ENCODE measurements at places on chromosomes 12 and 14.

DNA sequence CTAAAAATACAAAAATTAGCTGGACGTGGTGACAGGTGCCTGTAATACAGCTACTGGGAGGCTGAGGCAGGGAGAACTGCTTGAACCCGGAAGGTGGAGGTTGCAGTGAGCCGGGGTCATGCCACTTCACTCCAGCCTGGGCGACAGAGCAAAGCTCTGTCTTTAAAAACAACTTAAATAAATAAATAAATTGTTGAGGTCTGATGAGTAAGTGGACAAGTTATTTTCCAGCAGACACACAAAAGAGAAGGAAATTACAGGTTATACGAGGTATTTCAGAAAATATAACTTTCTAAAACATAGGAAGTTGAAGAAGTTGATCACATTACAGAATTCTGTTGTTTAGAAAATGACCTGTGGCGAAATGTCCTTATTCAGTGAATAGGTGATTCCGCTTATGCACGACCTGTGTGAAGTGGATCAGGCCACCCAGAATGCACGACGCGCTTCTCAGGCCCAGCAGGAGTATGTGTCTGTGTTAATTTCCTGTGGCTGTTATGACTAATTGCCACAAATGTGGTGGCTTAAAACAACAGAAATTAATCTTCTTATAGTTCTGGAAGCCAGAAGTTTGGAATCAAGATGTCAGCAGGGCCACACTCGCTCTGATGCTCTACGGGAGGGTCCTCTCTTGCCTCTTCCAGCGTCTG, 38.1 kb downstream of the P2RX7 start:
- DNase-seq: peak; percentile 58

- no peak for DNase-seq
Measured at GRCh38 chr12:113896194-113896593, 69.9 kb downstream of the RBM19 start.

- peak; percentile 96 for DNase-seq
Measured at GRCh38 chr14:58637040-58637390, 747 bp upstream of the DACT1 start.

DNA sequence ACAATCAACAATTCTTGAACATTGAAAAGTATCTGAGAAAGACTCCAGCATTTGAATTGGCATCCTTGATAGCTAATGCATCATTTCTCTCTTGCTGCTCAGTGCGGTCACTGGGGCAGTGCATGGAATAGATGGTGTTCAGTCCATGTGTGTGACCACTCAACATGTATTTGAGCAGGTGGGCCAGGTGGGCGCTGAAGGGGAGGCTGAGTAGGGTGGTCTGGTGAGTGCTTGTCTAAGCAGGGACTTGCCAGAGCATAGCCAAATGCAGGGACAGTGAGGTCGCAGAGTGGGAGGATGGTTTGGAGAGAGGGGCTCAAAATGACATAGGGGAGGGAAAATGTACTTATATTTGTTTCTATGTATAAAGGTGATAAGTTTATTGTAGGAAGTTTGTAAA, 409.0 kb downstream of the TMEM121 start:
- DNase-seq: no peak

GRCh38 chr12:54959291-54960018, 25.1 kb downstream of the TESPA1 start:
- no peak for DNase-seq

GRCh38 chr12:6460751-6461371, 9.0 kb downstream of the TAPBPL start:
- DNase-seq: no peak

- DNase-seq: no peak
Measured at GRCh38 chr14:61196792-61197191, 84.3 kb downstream of the TMEM30B start.

- DNase-seq: no peak
Measured at GRCh38 chr14:67512463-67513310, 20.4 kb upstream of the PLEKHH1 start.

- peak; percentile 82 for DNase-seq
Measured at GRCh38 chr12:110224379-110225304, 56.4 kb upstream of the ATP2A2 start.

- no peak for DNase-seq
Measured at GRCh38 chr12:69099201-69099837, 140.1 kb upstream of the CPSF6 start.

DNA sequence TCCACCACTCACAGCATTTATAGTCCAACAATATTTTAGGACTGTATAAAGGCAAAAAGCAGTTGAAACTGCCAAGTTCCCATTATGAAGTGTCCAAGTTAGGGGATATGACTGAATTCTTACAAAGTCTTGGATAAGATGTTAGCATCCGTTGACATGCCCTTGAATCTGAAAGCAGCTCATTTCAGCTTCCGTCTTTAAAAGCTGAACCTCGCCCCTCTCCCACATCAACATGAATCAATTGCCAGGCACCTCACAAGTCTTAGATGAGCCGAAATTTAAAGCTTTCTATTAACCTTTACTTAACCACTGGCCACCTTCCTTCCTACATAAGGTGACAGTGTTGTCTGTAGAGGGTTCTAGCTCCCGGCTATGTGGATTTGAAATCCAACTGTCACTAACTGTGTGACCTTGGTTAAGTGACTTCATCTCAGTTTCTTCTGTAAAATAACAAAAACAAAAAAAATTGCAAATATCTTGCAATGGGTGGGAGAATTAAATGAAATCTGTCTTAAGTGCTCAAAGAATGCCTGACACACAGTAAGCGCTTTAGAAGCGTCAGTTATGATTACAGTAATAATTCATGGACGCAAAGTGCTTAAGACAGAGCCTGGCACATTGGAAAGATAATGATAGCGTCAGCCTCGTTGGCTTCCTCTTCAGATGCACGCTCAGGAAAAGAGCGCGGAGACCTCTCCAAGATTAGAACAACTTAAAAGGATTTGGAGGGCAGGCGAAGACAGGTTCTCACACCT, 1.2 kb downstream of the PPP1CC start:
- peak; percentile 54 for DNase-seq

GRCh38 chr14:88281447-88281846, 41.6 kb downstream of the KCNK10 start:
- no peak for DNase-seq

GRCh38 chr12:18895946-18896345, 158.0 kb downstream of the CAPZA3 start:
- DNase-seq: no peak

GRCh38 chr12:47032644-47033043, 46.8 kb upstream of the PCED1B start:
- DNase-seq: peak; percentile 72

GRCh38 chr14:32576977-32577376, 247.9 kb downstream of the AKAP6 start:
- no peak for DNase-seq

DNA sequence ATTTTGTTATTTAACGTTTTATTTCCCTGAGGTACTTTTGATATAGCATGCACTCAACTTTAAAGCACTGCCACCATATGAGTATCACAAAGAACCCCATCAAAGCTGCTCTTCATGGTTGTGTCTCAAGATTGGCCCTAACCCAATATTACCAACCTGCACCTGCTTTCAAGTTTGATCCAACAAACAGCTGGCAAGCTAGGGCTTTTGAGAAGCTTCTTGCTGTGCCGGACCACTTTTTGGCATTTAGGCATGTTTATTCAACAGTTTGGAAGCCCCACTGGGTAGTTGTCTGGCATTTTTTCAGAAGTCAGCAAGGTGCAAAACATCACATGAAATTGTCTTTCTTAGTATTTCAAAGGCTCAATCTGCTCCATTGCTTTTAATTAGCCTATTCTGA, 137.2 kb upstream of the PLEKHA5 start:
- DNase-seq: no peak

DNA sequence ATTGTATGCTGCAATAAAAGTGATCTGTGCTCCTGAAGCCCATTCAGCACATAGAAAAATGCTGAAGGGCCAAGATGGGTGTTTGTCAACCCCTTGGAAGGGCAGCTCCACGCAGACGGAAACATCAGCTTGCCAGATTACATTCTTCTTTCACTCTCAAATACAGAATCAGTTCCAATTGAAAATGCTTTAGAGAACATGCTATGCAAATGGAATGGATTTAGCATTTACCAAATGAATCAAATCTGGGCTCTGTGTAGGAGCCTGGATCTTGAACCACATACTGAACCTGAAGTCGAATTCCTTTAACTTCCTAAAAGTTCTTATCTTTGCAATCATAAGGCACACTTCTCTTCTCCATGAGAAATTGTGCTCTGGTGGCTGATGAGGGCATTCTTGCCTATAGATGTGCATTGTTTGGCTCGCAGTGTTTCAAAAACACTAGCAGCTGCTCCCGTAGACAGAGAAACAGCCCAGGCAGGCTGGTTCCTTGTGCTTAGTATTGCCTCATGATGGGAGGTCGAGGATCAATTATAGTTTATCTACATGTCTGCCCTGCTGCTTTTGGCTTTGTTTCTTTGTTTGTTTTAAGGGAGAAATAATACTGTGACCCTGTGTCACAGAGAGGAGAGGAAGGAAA, 489.8 kb upstream of the FLRT2 start:
- no peak for DNase-seq

GRCh38 chr12:52003591-52003990, 3.2 kb upstream of the TAMALIN start:
- DNase-seq: no peak

DNA sequence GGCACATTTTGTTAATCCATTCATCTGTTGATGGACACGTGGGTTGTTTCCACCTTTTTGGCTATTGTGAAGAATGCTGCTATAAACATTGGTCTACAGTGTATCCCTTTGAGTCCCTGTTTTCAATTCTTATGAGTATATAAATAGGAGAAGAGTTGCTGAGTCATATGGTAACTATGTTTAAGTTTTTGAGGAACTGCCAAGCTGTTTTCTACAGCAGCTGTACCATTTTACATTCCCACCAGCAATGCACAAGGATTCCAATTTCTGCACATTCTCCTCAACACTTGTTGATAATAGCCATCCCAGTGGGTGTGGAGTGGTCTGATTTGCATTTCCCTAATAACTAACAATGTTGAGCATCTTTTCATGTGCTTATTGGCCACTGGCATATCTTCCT, 6.9 kb upstream of the SVOP start:
- peak; percentile 27 for DNase-seq

DNA sequence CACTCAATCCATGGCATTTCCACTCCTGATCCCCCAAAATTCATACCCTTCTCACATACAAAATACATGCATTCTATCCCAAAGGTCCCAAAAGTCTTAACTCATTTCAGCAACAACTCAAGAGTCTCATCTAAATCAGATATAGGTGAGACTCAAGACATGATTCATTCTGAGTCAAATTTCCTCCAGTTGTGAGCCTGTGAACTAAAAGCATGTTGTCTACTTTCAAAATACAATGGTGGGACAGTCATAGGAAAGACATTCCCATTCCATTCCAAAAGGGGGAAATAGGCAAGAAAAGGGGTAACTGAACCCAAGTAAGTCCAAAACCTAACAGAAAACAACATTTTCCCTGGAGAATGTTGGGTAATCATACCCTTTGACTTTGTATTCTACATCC, 103.3 kb downstream of the C12orf75 start:
- DNase-seq: no peak

- DNase-seq: no peak
Measured at GRCh38 chr14:58752771-58753201, 115.0 kb downstream of the DACT1 start.

GRCh38 chr12:2806700-2807099, 5.8 kb upstream of the ITFG2 start:
- DNase-seq: no peak

DNA sequence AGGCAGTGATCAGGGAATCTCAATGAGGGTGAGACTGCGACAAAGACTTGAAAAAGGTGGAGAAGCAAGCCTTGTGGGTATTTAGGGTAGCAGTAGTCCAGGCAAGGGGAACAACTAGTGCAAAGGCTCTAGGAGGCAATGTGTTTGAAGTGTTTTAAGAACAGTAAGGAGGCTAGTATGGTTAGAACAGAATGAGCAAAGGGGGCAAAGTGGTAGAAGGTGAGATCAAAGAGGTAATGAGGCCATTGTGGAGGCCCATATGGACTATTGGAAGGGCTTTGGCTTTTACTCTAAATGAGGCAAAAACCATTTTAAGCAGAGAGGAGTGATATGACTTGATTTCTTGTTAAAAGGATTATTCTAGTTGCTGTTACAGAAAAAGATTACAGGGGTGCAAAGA, 16.8 kb downstream of the HIF1A start:
- DNase-seq: no peak

DNA sequence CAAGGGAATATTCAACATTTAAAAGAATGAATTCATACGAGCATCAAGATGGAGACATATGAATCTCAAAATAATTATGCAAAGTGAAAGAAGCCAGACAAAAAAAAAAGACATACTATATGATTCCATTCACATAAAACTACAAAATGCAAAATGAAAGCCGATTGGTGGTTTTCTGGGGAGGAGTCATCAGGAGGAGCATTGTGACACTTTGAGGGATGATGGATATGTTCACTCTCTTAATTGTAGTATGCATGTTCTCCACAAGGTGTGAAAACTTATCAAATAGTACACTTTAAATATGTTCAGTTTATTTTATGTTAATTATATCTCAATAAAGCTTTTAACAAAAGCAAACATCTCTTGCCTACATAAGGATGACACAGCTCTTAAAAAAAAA, 13.5 kb downstream of the OLR1 start:
- DNase-seq: no peak

- DNase-seq: no peak
Measured at GRCh38 chr12:80677994-80678393, 29.4 kb upstream of the MYF6 start.

DNA sequence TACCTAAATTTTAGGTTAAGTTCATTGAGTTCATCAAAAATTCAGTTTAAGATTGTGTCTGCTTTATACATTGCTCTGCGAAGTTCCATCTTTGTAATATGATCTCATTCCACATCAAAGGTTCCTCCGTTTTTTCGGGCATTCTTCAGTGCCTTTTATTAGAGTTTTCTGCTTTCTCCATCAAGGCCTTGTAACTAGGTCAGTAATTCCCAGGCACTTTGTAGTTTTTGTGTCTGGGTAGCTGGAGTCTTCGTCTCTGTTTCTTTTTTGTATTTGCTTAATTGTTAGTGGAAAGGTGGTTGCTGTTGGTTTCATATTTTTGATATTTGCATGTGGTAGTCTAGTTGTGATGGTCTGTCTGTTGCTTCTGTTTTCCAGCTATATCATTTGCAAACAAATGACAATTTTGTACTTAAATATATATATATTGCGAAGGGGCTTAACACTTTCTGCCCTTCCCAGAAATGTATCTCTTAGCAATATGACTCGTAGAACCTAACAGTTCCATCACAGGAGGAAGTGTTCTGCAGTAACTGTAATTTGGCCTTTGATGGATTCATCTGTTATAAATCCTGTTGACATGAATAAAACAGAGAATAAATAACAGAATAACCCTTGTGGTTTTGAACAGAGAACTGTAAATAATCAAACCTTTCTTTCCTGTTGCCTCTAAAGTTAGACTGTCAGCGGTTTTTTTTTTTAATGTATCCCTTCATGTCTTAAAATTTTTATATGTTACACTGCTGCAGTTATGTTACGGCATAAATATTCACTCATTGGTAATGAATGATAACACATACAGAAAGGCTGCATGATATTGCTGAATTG, 88.4 kb upstream of the DYNC1H1 start:
- DNase-seq: peak; percentile 9

GRCh38 chr12:49088150-49088931, 6.3 kb downstream of the DHH start:
- DNase-seq: peak; percentile 87
